ENCODE measurements at places on chromosomes 11 and 22. TPM values are rescaled to one million over a fixed set of nuclear protein-coding genes. Genes with fewer than 3 reads are reported as not detected.

The CADM1 gene
- 20.8 TPM for total RNA-seq

The OR51F1 gene
- not detected for total RNA-seq

The TAF1D gene
- 192 TPM for total RNA-seq

The ANO3 gene
- not detected for total RNA-seq

The CHKB gene
- total RNA-seq: 32.8 TPM

The OR52E8 gene
- not detected for total RNA-seq

The ELFN2 gene
- under 0.01 TPM for total RNA-seq

The OR6A2 gene
- total RNA-seq: 0.46 TPM

The PRG2 gene
- not detected for total RNA-seq

The MS4A4A gene
- not detected for total RNA-seq

The SMTNL1 gene
- not detected for total RNA-seq

The ABTB2 gene
- total RNA-seq: 0.15 TPM

The NXPE4 gene
- total RNA-seq: not detected

The MAPK8IP2 gene
- total RNA-seq: not detected

The OPCML gene
- total RNA-seq: not detected

The FAM180B gene
- not detected for total RNA-seq

The APOL1 gene
- 10.7 TPM for total RNA-seq

The HPS5 gene
- total RNA-seq: 25.3 TPM

The PNPLA3 gene
- total RNA-seq: 4.4 TPM

The BATF2 gene
- 12.3 TPM for total RNA-seq
